Hematopoietic multipotent progenitor cell treated with erythropoietin and hydrocortisone succinate and interleukin-3 and kit ligand, for 4 days (in vitro differentiated cells): ENCODE measurements at places on chromosomes 16 and 17.

DNA sequence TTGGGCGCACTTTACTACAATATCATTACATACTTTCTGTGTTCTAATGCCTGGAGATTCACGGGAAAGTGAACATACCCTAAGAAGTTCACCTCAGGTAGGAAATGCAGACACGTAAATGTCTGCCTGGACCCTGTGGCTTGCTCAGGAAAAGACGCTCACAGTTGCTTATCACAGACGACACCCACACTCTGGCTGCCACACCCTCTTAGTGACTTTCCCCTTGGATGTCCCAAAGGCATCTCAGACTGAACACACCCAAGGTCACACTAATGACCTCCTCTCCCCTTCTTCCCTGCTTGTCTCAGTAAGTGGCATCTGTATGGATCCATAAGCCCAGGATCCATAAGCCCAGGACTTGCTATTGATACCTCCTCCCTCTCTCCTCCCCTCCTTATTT, 32.6 kb downstream of the CDRT15 start:
- DNase-seq: peak; percentile 43

DNA sequence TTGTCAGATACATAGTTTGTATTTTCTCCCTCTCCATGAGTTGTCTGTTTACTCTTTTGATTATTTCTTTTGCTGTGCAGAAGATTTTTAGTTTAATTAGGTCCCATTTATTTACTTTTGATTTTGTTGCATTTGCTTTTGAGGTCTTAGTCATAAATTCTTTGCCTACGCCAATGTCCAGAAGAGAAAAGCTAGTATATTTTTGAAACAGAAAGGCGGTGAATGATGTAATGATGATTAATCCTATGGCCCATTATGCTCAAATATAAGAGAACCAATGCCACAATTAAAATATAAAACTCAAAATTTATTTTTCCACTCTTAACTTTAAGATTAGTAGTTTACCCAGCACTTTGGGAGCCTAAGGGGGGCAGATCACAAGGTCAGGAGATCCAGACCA, 59.8 kb upstream of the SMIM36 start:
- no peak for DNase-seq

GRCh38 chr16:10386517-10387100, 748 bp downstream of the ATF7IP2 start:
- peak; percentile 67 for DNase-seq

- no peak for DNase-seq
Observed at GRCh38 chr16:46896314-46896968, 12.3 kb downstream of the GPT2 start.

DNA sequence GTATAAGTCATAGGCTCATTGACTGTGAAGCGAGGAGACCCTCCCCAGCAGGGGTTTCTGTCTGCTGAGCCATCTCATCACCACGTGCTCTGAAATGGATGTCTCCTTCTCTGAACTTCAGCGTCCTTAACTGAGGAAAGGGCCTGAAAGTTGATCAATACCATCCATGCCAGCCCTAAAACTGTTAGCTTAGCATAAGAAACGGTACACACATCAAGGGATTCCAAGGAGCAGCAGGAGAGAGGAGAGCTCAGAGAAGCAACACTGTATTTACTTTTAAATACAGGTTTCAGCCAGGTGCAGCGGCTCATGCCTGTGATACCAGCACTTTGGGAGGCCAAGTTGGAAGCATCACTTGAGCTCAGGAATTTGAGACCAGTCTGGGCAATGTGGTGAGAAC, 248.9 kb upstream of the TNRC6C start:
- no peak for DNase-seq

DNA sequence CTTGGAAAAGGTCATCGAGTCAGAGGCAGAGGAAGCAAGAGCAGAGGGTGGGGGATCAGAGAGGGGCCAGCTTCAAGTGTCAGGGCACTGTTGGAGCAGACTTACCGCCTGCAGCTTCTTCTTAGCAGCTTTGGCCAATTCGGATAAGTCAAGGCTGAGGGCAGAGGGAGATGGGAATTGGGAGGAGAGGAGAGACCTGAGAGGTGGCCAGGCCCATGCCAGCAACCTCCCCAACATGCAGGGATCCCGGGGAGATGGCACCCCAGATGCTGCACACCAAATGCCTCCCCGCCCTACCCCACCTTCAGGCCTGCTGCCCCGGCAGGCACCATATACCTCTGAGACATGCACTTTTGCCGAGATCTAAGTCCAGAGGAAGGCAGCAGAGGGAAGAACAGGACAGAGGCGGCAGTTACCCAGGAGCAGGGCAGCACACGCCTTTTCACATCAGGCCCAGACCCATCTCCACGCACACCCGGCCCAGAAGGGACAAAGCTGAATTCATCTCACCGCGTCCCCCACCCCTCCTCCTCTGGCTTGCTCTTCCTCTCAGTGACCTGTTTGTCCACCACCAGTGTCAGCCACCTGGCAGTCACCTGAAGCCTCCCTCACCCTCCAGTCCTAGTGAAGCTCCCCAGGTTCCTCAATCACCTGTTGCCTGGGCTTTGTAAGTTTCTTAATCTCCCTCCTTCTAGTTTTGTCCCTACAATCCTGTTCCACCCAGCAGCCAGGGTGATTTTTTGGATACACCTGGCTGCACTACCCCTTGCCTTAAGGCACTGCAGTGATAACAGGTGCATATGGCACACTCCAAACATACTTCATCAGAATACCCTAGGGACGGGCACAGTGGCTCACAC, 10.4 kb downstream of the TP53I13 start:
- DNase-seq: no peak

DNA sequence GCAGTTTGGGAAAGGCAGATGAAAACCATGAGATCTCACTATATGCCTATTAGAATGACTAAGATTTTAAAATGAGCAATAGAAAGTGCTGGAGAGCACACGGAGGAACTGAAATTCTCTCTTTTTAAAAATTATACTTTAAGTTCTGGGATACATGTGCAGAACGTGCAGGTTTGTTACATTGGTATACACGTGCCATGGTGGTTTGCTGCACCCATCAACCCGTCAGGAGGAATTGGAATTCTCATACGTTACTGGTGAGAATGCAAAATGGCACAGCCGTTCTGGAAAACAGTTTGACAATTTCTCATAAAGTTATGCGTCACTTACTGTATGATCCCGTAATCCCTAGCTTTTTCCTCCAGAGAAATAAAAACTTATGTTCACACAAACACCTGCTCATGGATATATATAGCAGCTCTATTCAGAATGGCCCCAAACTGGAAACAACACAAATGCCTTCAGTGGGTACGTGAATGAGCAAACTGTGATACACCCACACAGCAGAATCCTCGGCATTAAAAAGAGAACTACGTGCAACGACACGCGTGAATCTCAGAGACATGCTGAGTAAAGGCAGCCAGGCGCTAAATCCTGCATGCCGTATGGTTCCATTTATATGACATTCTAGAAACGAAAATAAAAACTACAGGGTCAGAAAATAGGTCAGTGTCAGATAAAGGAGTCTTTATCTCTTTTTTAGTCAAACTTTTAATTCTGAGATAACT, 11.8 kb downstream of the PIK3R6 start:
- DNase-seq: no peak

- DNase-seq: no peak
Observed at GRCh38 chr17:4534515-4534914, 20.7 kb downstream of the MYBBP1A start.

DNA sequence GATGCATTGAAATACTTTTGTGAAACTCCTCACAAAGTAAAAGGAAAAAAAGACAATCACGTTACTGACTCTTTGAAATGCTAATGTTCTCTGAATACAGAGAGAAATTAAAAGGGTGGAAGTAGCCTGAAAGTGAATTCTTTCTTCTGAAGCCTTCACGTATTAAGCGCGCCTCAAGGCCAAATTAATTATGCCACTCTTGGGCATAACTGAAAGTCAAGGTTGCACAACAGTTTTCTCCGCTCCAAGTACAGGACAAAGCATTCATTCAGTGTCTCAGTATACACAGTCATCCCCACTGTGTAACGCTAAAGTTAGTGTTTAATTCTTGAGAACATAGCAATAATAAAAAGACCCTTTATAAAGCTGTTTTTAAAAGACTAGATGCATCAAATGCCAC, 21.5 kb downstream of the PARN start:
- DNase-seq: no peak

GRCh38 chr17:37465069-37465616, 24.5 kb upstream of the DUSP14 start:
- no peak for DNase-seq

DNA sequence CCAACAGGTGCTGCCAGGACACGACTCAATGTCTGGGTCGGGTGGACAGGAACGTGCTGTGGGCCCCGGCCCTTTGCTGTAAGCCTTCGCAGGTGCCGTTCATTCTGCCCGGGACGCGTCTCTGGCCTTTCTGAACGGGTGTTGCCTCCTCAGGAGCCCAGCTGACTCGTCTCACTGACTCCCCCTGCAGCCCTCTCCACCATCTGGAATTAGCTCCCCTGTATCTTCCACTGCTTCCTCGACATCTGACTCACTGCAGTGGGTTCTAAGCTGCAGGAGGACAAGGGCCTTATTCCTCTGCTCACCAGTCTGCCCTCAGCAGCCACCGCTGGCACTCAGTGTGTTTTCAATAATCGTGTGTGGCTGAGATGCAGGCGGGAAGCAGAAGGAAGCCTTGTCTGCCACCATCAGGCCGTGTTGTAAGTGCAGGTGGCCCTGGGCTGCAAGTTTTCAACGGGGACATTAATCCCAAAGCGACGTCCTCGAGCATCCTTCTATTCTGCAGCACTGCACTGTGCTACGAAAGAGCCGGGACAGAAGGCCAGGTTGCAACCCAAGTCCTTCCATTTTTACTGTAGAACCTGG, 256.2 kb downstream of the FOXL1 start:
- DNase-seq: peak; percentile 14

- no peak for DNase-seq
Observed at GRCh38 chr17:48568499-48569239, 9.5 kb downstream of the HOXB4 start.

GRCh38 chr17:27319541-27320221, 25.8 kb downstream of the WSB1 start:
- peak; percentile 69 for DNase-seq

- no peak for DNase-seq
Observed at GRCh38 chr16:87791295-87792204, 25.8 kb upstream of the KLHDC4 start.

- no peak for DNase-seq
Observed at GRCh38 chr17:50123649-50124349, 6.2 kb downstream of the SAMD14 start.

DNA sequence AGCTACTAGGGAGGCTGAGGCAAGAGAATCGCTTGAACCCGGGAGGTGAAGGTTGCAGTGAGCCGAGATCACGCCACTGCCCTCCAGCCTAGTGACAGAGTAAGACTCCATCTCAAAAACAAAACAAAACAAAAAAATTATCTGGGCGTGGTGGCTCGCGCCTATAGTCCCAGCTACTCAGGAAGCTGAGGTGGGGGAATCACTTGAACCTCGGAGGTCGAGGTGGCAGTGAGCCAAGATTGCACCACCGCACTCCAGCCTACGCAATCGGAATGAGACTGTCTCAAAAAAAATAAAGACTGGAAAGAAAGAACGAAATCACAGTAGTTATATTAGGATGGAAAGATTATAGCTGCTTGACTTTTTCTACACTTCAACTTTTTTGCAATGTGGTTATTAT, 18.9 kb downstream of the COG1 start:
- peak; percentile 63 for DNase-seq

GRCh38 chr16:84138824-84139627, 6.0 kb downstream of the HSDL1 start:
- DNase-seq: no peak

GRCh38 chr16:87391324-87391949, 699 bp upstream of the MAP1LC3B start:
- peak; percentile 61 for DNase-seq

DNA sequence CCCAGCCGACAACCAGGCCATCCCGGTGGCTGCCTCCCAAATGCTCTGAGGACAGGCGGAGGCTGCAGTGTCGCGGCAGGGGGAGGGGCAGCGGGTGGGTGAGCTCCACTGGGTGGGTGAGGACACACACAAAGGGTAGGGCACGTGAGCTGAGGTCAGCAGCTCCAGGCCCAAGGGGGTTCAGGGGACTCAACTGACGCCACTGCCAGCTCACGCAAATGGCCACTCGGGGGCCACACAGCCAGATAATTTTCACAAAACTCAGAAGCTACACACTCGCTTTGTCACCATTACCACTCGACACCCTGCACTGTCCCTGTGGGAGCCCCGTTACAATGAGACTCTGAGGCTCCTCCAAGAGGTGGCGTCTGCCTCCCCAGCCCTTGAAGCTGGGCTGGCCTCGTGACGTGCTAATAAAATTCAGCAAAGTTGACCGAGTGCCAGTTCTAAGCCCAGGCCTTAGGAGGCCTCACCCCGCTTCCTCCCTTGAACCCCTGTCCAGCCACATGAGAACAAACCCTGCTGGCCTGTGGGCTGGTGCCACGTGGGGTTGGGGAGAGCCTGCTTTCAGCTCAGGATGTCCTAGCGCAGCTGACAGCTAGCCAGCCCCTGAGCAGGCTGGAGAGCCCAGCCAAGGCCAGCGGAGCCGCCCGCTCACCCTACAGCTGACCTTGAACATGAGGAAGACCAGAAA, 56.9 kb downstream of the RMI2 start:
- no peak for DNase-seq

GRCh38 chr17:55186937-55187770, 77.6 kb upstream of the HLF start:
- DNase-seq: no peak

- DNase-seq: no peak
Observed at GRCh38 chr17:15469260-15469659, 1.8 kb upstream of the CDRT4 start.

- DNase-seq: no peak
Observed at GRCh38 chr17:48161127-48161905, 53.8 kb downstream of the SNX11 start.

DNA sequence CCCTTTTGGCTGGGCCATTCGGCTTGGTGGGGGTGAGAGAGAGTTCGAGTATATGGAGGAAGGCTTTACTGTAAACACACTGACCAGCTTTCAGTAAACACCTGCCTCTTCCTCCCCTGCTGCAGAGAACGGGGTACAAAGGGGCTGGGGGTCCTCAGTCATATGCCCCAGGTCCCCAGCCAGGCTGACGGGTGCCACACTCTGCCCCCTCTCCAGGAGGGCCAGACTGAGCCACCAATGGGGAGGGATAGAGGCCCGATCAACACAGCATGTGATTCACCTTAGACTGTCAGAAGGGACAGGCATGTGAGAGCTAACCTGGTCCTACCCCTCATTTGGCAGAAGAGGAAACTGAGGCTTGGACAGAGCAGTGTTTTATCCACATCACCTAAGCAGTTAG, 13.0 kb downstream of the NHERF1 start:
- DNase-seq: no peak

DNA sequence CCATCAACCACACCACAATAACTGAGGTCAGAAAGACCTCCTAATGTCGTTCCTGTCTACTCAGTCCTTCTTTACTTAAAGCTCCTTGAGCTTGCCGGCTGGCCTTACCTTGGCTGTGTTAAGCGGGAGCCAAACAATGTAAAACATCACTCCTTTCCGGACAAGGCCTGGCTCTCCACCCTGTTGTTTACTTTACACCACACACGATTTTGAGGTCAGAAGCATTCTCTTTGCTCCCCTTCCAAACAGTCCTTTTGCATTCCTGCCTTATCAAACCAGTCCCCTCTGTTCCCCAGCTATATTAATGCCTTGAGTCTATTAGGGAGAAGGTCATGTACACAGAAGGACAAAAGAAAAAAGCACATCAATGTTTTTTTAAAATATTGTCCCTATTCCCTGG, 19.3 kb upstream of the SHISA6 start:
- no peak for DNase-seq

GRCh38 chr16:69904495-69905170, 46.5 kb upstream of the CLEC18A start:
- peak; percentile 22 for DNase-seq
